HAP-1 (cell line): ENCODE measurements at places on chromosomes 16 and 17.

DNA sequence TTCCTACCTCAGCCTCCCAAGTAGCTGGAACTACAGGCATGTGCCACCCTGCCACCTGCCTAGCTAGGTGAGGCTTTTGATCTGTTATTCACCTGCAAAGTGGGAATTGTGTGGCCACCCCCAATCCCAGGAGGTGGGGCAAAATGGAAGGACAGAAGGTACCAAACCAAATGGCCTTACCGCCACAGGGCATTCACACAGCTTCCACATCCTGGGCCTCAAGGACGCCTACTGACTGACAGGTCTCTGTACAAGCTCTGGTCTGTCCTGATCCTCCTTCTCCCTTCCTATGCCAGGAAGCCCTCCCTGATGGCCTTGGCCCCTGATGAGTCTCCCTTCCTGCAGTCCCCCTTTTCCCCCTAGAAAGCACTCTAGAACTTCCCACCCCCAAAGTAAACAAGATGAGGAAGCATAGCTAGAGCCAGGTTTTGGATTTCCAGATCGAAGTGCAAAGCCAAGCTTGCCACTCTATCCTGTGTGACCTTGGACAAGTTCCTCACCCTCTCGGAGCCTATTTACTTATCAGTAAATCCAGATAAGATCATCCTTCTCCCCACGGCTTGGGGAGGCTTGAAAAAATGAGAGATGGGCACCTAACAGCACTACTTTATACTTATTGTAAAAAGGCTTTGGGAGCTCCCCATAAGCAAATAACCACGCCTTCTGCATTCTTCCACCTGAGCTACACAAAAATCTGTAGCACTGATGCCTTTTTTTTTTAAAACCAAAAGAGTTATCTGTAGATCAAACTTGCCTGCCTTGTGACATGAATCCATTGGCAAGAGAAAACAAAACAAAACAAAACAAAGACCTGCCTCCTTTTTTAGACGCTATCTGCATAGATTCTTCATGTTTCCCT lies 4.5 kb downstream of the PLLP start:
- no peak for DNase-seq

DNA sequence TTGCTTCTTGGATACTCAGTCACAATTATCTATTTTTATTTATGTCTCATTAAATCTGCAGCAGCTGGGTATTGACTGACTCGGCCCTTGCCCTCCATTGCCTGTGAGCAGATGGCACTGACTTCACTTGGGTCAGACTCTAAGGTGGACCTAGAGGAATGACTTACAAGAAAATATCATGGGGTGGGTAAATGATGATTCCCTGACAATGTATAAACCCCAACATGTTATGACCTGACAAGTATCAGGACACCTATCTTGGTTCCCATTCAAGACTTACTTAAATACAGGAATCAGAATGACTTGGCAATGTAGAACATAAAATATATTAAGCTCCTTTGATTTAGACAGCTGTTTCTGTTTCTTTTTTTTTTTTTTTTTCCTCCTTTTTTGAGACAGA lies 953.5 kb downstream of the CDH11 start:
- no peak for DNase-seq

GRCh38 chr17:21253646-21254441 lies 634 bp upstream of the NATD1 start:
- DNase-seq, result no peak

DNA sequence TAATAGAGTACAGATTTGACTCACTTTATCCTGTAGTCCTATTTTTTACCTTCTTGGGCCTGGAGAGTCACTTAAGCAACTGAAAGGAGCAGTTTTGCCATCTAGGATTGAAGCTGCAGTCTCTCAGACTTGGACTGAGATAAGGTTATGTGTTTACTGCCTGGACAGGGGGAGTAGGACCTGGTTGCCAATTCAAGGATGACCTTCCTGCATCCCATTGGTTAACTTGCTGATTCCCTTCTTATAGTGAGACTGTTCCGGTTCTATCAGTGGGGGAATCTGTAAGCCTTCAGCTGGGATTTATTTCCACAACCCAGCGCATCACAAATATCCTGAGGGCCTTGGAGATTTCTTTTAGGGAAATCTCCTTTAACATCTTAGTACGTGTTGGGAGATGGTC lies 2.9 kb downstream of the UBN1 start:
- peak; percentile 34 for DNase-seq

DNA sequence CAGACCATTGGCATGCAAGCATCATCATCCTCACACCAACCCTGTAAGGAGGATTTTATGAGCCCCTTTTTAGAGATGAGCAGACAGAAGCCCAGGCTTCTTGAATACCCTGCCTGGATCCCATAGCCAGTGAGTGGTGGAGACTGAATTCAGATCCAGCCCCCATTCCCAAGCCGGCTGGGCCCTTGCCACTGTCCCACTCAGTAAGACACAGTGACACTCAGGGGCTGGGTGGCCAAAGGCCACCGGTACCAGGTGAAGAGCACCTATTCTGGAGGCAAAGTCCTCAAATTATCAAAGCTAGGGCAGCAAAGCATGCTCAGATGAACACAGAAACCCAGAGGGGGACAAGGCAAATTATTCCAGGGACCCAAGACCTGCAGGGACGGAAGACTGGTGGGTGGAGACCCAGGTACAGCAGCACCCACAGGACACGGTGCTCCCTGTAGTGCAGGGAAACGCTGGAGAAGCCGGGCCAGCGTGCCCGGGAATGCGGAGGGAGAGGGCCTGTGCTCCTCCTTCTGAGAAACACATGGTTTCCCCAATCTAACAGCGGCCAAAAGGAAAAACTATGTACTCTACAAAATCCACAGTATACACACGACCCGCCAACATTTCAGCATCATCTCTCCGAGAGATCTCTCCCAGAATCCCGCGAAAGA lies 33.2 kb upstream of the CRHR1 start:
- DNase-seq, result no peak

DNA sequence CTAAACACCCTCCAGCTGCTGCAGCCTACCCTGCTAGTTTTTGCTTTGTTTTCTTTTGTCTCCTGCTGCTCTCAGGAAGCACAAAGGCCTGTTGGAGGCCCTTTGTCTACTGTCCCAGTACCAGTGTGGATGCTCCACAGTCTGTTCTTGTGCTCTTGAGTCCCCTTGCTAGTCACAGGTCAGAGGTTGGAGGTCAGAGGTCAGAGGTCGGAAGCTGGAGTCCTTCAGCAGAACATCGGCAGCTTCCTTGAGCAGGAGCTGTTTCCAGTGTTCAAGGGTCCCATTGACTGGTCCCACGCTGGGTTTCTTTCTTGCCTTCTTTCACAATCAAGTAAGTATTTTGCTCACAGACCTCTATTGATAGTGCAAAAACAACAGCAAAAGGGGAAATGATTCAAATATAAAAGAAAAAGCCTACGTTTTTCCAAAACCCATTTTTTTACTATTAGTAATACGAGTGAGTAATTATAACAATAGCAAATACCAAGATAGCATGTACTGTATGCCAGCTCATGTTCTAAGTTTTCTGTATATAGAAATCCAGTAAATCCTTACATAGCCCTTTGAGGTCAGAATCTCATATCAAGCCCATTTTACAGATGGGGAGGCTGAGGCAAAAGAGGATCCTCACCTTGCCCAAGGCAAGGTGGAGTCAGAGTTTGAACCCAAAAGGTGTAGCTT lies 10.9 kb upstream of the IL34 start:
- no peak for DNase-seq

- no peak for DNase-seq
Measured at GRCh38 chr17:12229335-12229734, 208.7 kb downstream of the MAP2K4 start.

GRCh38 chr16:4410335-4411075 lies 5.9 kb downstream of the CORO7 start:
- peak; percentile 21 for DNase-seq

GRCh38 chr17:48757524-48757961 lies 29.0 kb upstream of the HOXB13 start:
- no peak for DNase-seq

- no peak for DNase-seq
Measured at GRCh38 chr17:33667052-33667509, 374.0 kb upstream of the ASIC2 start.

DNA sequence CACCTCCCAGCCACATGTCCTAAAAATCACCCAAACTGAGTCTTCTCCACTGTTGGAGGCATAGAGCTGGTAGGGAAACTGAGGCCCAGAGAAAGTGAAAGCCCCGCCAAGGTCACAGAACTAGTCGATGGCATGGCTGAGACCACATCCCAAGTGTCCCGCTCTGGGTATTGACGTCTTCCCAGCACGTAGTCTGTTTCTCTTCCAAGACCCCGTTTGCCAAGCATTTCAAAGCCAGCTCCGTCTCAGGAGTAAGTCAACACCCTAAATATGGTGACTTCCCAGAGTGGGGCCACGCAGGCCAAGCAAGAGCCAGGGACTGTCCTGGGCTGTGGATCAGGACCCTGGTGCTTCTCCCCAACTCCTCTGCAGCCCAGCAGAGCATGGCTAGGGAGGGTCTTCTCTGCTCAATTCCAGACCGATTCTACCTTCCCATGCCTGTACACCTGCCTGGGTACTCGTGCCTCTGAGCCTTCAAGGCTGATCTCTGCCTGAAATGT lies 19.7 kb downstream of the PITPNM3 start:
- no peak for DNase-seq

GRCh38 chr17:17129466-17129865 lies 76.7 kb downstream of the PLD6 start:
- DNase-seq, result no peak

- no peak for DNase-seq
Measured at GRCh38 chr17:19250421-19251173, 13.4 kb downstream of the EPN2 start.

- DNase-seq, result no peak
Measured at GRCh38 chr16:9661336-9662017, 520.8 kb downstream of the GRIN2A start.

- no peak for DNase-seq
Measured at GRCh38 chr17:9900784-9901183, 4.3 kb downstream of the RCVRN start.

DNA sequence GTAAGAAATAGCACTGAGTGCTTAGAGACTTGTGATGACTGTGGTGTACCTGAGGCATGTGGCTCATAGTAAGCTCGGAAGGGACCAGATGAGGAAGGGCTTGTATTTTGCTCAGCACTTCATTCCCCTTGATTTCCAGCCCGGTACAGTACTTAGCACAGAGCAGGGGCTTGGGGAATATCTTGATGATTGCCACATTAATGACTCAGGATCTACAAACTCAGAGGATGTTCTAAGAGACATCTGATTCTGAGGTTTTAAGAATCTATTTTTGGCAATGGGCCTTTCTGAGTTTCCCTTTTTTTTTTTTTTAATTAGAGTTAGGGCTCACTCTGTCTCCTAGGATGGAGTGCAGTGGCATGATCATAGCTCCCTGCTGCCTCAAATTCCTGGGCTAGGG lies 9.1 kb downstream of the ASPHD1 start:
- no peak for DNase-seq

- DNase-seq, result no peak
Measured at GRCh38 chr16:81140930-81141780, 45.0 kb upstream of the GCSH start.

- no peak for DNase-seq
Measured at GRCh38 chr17:40268141-40268712, 19.5 kb upstream of the CDC6 start.

- no peak for DNase-seq
Measured at GRCh38 chr16:24102209-24102660, 153.9 kb upstream of the CACNG3 start.

DNA sequence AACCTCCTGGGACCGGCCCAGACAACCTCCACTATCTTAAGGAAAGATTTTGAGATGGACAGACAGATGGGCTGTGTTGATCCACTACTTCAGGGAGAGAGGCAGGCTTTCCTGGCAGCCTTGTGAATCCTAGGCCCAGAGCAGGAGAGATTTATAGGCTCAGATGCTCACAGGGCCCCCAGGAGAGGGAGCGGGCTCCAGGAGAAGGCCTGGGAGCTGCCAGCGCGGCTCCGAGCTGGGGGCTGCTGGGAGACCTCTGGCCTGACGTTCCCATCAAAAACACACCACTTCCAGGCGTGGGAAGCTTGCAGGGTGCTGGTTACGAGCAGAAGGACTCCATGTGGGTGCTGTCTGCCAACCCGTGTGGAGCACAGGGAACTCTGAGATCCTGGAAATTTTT lies 53.2 kb downstream of the MYH11 start:
- DNase-seq, result no peak

GRCh38 chr17:74690409-74690825 lies 22.3 kb downstream of the CD300LF start:
- DNase-seq, result no peak
